ENCODE measurements at places on chromosomes 5 and 9. TPM values are rescaled to one million over a fixed set of nuclear protein-coding genes. Genes with fewer than 3 reads are reported as not detected.

DNA sequence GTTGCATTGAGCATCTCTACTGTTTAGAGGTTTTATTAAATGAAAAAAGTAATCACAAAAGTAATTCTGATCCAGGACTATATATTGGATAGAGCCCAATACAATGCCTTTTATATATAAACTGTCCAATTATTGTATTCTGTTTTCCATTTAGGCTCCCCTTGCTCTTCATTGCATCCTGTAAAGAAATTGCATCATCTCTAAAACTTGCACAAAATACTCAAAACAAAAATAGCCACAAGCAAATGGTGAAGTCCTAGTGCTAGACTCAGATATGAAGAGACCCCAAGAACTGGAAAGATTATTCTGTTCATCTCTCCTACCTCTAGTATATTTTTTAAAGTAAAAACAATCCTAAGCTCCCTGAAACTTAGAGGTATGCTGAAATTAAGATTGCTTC lies 195.8 kb downstream of the NNT start:
- DNase-seq, result no peak

The SLC36A3 gene
- not detected for total RNA-seq

DNA sequence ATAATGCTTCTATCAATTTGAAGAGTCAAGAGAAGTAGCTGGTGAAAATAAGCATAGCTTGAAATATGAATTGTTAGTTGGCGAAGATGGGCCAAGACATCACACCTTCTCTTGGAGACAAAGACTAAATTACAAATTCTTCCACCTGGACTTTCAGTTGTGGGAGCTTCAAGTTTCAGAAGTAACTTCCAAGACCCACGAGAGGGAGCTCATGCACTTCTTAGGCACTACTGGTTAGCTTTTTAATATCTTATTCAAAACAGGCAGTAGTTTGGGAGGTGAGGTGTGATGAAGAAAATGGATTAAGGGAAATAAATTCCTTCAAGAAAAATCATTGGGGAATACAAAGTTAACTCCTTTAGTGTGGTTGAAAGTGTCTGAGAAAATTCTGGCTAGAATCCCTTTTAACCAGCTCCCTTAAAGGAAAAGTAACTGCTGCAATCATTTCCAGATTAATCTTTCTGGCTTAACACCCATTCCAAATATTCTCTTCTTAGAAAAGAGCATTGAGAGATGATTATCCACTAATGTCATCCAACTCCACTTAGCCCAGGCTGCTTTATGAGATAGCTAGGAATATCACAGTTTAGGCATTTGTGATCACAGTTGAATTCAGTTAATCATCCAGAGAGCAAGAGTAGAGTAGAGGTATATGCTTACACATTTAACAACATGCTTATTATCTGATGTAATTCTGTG lies 139.5 kb upstream of the DMRTA1 start:
- no peak for DNase-seq

DNA sequence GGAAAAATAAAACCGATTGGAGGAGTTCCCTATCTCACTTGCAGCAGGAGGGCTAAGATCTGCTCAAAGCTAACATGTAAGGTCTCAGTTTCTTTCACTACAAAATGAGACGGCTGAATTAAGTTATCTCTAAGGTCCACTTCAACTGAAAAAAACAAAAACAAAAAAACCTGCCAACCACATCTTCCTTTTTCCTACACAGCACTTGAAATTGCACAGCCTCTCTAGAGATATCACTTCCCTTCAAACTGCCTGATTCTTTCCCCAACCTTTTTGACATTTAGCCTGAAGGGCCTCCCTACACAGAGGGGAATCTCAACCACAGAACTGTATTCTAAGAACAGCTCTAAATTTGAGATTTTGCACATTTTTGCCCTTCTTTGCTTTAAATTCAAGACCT lies 227.9 kb upstream of the TARS1 start:
- DNase-seq, result no peak

The HMGCR gene
- 94.5 TPM for total RNA-seq

DNA sequence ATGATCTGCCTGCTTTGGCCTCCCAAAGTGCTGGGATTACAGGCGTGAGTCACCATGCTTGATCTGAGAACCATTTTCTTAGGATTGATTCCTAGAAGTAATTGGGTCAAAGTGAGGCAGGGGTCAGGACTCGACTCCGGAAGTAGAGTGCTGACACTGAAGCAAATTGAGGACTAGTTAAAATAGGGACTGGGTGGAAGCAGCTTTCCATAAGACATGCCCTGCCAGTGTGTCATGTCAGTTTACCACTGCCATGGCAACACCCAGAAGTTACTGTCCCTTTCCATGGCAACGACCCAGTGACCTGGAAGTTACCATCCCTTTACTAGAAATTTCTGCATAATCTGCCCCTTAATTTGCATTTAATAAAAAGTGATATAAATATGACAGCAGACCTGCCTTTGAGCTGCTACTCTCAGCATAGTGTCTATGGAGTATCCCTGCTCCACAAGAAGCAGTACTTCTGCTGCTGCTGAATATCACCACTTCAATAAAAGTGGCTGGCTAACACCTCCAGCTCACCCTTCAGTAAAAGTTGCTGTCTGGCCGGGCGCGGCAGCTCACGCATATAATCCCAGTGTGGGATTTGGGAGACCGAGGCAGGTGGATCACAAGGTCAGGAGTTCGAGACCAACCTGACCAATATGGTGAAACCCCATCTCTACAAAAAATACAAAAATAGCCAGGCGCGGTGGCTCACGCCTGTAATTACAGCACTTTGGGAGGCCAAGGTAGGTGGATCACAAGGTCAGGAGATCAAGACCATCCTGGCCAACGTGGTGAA lies 47.8 kb upstream of the JADE2 start:
- DNase-seq, result no peak

The PNPLA7 gene
- total RNA-seq, result 5.0 TPM

- no peak for DNase-seq
Observed at GRCh38 chr9:4559261-4560182, 69.3 kb downstream of the SLC1A1 start.

GRCh38 chr5:33934176-33934575 lies 2.0 kb upstream of the RXFP3 start:
- no peak for DNase-seq

DNA sequence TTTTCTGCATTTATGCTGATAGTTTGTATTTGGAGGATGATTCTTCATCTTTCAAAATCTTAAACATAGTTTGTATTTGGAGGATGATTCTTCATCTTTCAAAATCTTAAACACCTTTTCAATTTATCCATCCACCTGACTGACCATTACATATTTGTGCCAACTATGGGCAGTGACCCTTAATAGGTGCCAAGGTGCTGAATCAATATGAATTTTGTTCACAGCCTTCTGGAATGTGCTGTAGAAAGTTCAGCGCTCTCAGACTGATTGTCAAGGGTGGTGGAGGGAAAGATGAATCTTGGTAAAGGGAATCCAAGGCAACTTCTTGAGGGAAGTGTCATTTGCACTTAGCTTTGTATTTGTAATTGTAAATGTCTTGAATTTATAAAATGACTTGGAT lies 18.1 kb downstream of the ZNF618 start:
- no peak for DNase-seq

DNA sequence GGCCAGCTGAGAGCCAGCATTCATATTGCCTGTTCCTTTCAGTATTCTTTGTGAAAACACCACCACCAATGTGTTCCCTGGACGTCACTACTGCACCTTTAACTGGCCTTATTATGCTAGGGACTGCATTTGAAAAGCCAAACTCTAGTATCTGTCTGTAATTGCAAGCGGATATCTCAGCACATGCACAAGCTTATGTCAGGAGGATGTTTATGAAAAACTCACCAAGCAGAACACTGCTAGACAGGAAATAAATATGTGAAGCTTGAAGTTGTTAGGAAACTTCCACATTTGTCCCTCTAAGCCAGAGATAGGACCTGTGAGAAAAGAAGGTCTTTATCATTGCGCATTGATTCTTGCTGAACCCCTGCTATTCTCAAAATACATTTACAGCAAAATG lies 135.4 kb upstream of the CCDC152 start:
- DNase-seq, result no peak

DNA sequence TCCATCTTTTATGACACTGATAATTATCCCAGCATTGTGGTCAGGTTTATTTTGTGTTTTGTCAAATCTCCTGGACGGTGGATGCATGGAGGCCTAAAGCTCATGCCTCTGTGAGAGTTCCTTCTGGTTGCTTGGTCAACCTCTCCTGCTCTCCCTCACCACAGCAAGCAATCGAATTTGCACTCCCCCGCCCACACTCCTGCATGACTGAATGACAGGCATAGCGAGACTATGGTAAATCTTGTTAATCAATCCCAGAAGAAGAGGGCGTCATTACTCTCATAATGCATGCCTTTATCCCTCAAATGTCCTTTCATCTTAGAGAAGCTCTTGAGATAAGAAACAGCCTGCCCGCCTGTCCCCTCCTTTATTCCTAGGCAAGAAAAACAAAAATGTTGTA lies 1215.0 kb upstream of the CDH9 start:
- no peak for DNase-seq

- DNase-seq, result no peak
Observed at GRCh38 chr9:73880101-73880500, 617.0 kb upstream of the RORB start.

DNA sequence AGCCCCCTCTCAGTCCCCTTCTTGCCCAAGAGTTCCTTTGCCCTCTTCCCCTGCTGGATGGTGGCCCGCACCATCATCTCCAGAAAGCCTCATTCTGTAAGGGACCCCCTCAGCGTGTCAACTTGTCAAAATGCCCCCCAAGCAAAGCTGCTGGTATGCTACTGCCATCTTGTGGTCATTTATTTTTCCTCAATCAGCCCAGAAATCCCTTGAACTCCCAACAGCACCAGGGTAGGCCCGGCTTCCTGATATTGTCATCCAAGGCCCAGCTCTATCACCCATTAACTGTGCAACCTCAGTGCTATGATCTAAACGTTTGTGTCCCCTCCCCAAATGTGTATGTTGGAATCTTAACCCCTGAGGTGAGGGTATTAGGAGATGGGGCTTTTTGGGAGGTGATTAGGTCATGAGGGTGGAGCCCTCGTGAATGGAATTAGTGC lies 53.2 kb upstream of the FBXW11 start:
- no peak for DNase-seq

DNA sequence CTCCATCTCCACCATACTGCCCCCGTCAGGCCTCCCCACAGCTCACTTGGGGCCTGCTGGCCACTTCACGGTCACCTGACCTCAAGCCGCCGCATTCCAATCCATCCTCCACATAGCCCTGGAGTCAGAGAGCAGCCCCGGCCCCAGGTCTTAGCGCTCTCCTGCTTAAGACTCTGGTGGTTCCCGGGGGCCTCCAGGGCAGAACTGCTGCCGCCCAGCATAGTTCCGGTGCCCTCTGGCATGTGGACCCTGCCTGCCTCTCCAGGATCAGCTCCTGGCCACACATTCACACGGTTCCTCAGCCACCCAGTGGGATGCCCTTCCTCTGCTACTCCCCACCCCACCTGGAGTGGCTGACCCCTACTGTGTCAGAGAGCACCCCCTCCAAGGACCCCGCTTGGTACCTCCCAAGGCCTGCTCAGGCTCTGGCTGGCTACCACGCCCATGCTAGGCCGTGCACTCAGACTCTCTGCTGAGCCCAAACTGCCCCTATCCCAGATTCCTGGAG lies 8.7 kb downstream of the PHYKPL start:
- DNase-seq, result no peak

DNA sequence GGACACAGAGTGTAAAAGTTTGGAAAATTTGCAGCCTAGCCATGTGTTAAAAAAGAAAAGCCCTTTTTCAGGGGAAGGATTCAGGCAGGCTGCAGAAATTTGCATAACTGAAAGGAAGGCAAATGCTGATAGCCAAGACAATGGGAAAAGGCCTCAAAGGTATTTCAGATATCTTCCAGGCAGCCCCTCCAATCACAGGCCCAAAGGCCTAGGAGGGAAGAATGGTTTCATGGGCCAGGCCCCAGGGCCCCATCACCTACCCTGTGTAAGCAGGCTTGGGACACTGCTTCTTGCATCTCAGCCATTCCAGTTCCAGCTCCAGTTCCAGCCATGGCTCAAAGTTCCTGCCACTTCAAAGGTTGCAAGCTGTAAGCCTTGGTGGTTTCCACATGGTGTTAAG lies 4.8 kb downstream of the S100Z start:
- DNase-seq, result no peak

DNA sequence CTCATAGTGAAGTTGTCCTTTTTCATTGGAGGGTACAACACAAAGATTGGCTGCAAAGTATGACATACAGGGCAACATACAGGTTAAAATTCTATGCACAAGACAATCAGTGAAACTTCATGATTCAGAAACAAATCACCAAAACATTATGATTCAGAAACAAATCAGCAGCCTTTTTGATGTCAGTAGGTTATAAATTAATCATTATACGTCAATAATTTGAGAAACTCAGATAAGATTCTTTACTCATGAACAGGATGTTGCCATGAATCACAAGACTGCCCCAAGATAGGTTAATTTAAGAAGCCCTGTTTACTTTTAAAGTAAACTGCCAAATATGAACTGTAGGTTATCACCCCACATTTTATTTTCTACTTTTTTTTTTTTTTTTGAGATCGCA lies 62.2 kb upstream of the IL33 start:
- no peak for DNase-seq

The PCDHB5 gene
- total RNA-seq, result not detected

The SPOUT1 gene
- total RNA-seq, result 59.2 TPM

Data from activated CD4-positive, alpha-beta memory T cell treated with anti-CD3 and anti-CD28 coated beads, Interleukin-2, amount 10 ng/mL, durations not matched to agents 7 days and 5 days (primary cell).